ENCODE measurements at places on chromosomes 11 and 22.

GRCh38 chr11:59954219-59954847 is 9.5 kb upstream of the OOSP4A start:
- DNase-seq = no peak

GRCh38 chr22:25351631-25352293 is 132.3 kb downstream of the CRYBB2 start:
- no peak for DNase-seq

GRCh38 chr11:17012179-17012578 is 2.0 kb downstream of the PLEKHA7 start:
- no peak for DNase-seq

- DNase-seq = peak; percentile 87
Observed at GRCh38 chr11:67303132-67303834, at the start of gene SSH3. TSS of gene SSH3 (plus strand) at chr11:67303530. CDS start at chr11:67303626, 96 bp downstream.

- DNase-seq = no peak
Observed at GRCh38 chr11:3926458-3927095, 71.1 kb downstream of the STIM1 start.

- no peak for DNase-seq
Observed at GRCh38 chr11:94544646-94545263, 1.0 kb downstream of the FUT4 start.

DNA sequence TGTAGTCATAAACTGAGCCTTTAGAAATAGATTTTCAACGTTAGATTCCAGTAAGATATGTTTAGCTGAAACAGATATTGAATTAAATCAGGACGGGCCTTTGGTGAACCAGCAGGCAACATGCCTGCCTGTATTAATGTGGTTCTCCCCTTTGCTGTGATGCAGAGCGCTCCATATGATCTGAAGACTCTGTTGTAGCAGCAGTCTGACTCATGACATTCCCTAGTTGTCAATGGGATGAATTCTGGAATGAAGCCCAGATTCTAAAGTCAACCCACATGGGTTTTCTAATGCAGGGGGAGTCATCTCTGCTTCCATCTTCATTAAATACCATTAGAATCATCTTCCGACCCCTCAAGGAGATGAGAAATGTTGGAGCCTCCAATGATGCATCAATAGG is 864.5 kb downstream of the NTM start:
- DNase-seq = no peak

DNA sequence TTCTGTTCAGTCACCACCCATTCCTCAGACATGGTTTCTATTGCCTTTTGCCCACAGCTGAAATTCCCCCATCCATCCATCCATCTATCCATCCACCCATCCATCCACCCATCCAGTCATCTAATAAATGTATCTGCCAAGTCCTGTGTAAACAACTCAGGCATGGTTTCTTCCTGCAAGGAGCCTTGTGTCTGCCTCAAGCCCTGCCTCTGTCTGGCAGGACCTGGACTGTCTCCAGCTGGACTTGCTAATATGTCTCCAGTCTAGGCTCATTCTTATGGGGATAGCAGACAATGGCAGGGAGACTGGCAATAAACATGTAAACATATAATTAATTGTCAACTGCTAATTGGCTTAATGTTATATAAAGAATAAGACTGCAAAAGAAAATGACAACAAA is 64.7 kb upstream of the AMPD3 start:
- no peak for DNase-seq
